ENCODE measurements at places on chromosomes 3 and 15.

GRCh38 chr3:118942671-118943070 is 92.0 kb downstream of the IGSF11 start:
- no peaks in the 10 kb centered on the region for H3K36me3 ChIP-seq
- H3K4me3 ChIP-seq: no peak overlapping the region
- H3K27me3 ChIP-seq: no peaks in the 10 kb centered on the region
- peak; percentile 62 for DNase-seq

- no peak overlapping the region for H3K27ac ChIP-seq
- H3K4me3 ChIP-seq: no peak overlapping the region
- peak; percentile 73 for DNase-seq
- H3K4me1 ChIP-seq: peaks cover 14% of the 10 kb centered on the region
- no peaks in the 10 kb centered on the region for H3K27me3 ChIP-seq
- H3K36me3 ChIP-seq: no peaks in the 10 kb centered on the region
These were observed 12.9 kb downstream of the C15orf62 start for GRCh38 chr15:40782609-40783227.

- H3K36me3 ChIP-seq: no peaks in the 10 kb centered on the region
- H3K4me3 ChIP-seq: no peak overlapping the region
- H3K27me3 ChIP-seq: no peaks in the 10 kb centered on the region
- no peaks in the 10 kb centered on the region for H3K4me1 ChIP-seq
- DNase-seq: no peak
These were observed 66.3 kb upstream of the IQSEC1 start for GRCh38 chr3:13139471-13140065.

DNA sequence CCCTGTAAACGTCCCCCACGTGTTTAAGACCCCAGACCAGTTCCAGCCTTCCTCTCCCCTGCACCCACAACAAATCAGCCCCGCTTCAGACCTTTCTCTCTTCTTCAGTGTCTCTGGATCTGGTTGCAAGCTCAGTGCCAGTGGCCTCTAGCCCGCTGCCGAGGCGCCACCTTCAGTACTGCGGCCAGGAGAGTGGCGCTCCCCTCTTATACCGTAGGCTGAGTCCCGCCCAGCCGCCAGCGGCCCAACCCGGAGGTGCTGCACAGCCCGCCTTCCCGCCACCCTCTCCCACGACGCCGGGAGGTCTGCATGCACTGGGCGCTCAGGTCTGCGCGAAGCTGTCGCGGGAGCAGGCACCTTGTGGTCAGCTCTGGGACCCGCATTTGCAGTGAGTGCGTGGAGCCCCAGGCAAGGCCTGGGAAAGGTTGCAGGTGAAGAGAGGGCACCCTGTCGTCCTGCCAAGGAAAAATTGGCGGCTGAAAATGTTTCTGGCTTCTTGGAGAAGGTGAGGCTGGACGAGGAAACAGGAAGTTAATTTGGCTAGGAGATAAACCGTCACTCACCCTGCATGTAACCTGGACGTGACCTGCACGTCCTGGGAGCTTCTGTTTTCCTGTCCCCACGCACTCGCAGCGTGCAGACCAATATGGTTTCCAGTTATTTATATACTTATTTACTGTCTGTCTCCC is at the start of gene C2CD4B:
Gene C2CD4B, minus strand, starts transcription at position 182 of the 689 bp plus-strand sequence. CDS start 301 bp downstream, outside the sequence.
- H3K27me3 ChIP-seq: peaks cover 12% of the 10 kb centered on the region
- no peak within 1 kb of the TSS for H3K4me3 ChIP-seq
- H3K36me3 ChIP-seq: no peaks in the 10 kb centered on the region

GRCh38 chr3:188437926-188438325 is 284.0 kb downstream of the LPP start:
- no peaks in the 10 kb centered on the region for H3K4me1 ChIP-seq
- no peak overlapping the region for H3K4me3 ChIP-seq
- DNase-seq: no peak

GRCh38 chr3:196131921-196132320 is 50.0 kb upstream of the TFRC start:
- DNase-seq: no peak
- no peaks in the 10 kb centered on the region for H3K27me3 ChIP-seq
- no peak overlapping the region for H3K4me3 ChIP-seq
- peaks cover 5% of the 10 kb centered on the region for H3K4me1 ChIP-seq
- no peaks in the 10 kb centered on the region for H3K36me3 ChIP-seq

DNA sequence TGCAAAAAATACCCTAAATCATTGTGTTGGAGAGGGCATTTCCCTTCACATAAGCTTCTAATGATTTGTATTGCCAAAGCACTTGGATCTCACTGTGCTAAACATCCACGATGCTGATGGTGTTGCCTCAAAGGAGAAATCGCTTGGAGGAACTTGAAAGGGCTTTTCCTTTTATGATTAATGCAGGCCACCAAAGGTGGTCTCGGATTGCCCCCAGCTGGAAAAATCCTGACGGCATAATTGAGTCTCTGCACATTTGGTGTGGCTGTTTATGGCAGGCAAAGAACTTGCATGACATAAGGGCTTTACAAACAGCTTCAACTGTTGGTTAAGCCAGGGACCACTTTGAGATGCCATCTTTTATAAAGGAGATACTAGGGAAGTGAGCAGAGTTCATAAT is 664.0 kb upstream of the ADAMTS9 start:
- H3K4me1 ChIP-seq: no peaks in the 10 kb centered on the region
- no peaks in the 10 kb centered on the region for H3K36me3 ChIP-seq
- H3K27ac ChIP-seq: no peak overlapping the region
- no peak overlapping the region for H3K4me3 ChIP-seq
- H3K27me3 ChIP-seq: no peaks in the 10 kb centered on the region

DNA sequence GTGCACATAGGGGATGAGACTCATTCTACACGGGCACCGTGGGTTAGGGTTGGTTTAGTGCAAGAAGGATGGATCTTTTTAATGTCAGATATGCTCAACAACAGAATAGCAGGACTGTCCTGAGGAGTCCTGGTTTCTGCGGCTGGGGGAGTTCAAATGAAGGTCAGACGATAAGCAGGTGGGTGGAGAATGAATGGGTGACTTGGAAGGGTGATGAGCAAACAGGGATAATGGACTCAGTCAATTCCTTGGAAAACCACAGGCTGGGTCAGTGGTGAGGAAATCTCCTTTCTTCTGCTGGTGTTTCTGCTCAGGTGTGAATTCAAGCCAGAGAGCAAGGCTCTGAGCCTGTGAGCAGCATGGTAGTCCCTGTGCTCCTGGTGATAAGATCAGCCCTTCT is 59.9 kb downstream of the MESD start:
- peaks cover 3% of the 10 kb centered on the region for H3K4me1 ChIP-seq
- no peak overlapping the region for H3K4me3 ChIP-seq
- no peak for DNase-seq
- no peaks in the 10 kb centered on the region for H3K36me3 ChIP-seq

GRCh38 chr3:152051501-152052404 is 178.3 kb downstream of the SUCNR1 start:
- no peaks in the 10 kb centered on the region for H3K36me3 ChIP-seq
- H3K27ac ChIP-seq: no peak overlapping the region
- no peaks in the 10 kb centered on the region for H3K27me3 ChIP-seq
- DNase-seq: no peak
- no peak overlapping the region for H3K4me3 ChIP-seq

GRCh38 chr3:13016083-13016720 is 57.0 kb downstream of the IQSEC1 start:
- H3K27me3 ChIP-seq: no peaks in the 10 kb centered on the region
- H3K36me3 ChIP-seq: no peaks in the 10 kb centered on the region
- no peak for DNase-seq
- H3K4me3 ChIP-seq: no peak overlapping the region
- no peak overlapping the region for H3K27ac ChIP-seq
- peaks cover 7% of the 10 kb centered on the region for H3K4me1 ChIP-seq
